ENCODE measurements at places on chromosomes 7 and 10.

GRCh38 chr7:17600340-17600752 lies 301.9 kb downstream of the AHR start:
- DNase-seq, result no peak

DNA sequence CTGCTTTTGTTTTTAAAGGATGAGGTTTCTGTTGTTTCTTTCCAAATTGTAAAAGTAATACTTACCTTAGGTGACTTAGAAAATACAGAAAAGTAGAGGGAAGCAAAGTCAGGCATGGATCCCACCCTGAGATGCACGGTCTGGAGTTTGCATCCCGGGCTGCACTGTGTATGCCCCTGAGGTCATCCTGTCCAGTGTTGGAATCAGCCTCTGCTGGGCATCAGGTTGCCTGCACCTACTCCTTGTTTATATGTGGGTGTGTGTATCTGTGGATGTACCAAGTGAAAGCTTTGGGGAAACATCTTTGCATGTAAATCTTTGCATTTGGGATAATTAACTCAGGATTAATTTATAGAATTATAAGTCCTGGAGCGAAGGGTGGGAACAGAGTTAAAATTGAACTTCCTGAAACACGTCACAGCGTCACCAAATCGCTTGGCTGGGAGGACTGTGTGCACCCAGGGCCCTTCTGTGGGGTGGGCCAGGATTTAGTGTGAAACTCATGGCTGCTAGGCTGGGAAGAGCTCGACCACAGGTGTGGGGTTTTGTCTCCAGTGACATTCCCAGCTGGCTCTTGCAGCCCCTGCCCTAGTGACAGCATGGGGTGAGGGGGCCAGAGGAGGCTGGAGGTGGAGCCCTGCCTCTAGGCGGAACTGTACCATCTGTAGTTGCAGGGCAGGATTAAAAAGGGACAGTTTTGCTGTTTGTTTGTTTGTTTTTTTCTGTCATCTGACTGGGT lies 27.9 kb downstream of the GTF2IRD1 start:
- DNase-seq, result no peak

- DNase-seq, result no peak
Observed at GRCh38 chr7:13107291-13107690, 419.9 kb downstream of the ARL4A start.

GRCh38 chr10:132835848-132836233 lies 49.9 kb upstream of the NKX6-2 start:
- DNase-seq, result no peak

DNA sequence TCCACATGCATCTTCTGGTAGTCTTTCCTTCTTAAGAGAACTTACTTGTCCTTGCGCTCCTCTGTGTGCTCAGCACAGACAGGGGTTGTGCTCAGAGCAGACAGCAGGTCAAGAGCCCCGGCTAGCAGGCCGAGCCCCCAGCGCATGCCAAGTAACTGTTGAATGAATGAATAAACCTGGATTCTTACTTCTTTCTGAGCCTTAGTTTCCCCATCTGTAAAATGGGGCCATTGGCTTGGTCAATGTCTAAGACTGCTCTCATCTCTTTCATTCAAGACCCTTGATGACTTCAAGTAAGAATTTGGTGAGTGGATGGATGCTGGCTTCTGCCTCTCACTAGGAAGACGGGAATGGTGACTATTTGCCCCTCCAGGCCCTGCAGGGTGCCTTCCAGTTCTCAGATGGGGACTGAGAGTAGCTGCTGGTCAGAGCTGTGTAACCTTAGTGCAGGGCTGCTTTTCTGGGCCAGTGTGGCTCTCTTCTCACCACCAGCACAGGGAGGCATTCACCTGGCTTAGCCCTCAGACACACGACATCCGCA lies 78.1 kb downstream of the CDH23 start:
- DNase-seq, result no peak

GRCh38 chr7:43260980-43261878 lies 148.8 kb downstream of the HECW1 start:
- DNase-seq, result no peak

- no peak for DNase-seq
Observed at GRCh38 chr7:29005406-29005805, 47.3 kb upstream of the TRIL start.

DNA sequence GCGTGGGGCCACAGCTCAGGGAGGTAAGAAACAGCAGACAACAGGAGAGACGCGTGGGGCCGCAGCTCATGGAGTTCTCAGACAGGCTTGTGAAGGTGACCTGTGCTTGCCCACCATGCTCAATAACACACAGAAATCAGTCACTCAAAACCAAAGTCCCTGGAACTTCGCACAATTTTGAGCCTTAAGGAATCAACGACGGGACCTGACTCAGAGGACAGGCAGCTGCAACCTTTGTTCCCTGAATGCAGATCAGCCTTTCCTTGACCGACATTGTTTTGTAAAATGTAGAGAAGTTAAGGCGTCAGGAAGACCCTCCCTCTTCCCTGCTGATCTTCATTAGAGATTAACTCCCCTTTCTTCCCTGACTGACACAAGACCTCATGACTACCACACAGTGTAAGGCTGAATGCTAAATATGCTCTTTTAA lies 8.5 kb upstream of the KNDC1 start:
- DNase-seq, result no peak

DNA sequence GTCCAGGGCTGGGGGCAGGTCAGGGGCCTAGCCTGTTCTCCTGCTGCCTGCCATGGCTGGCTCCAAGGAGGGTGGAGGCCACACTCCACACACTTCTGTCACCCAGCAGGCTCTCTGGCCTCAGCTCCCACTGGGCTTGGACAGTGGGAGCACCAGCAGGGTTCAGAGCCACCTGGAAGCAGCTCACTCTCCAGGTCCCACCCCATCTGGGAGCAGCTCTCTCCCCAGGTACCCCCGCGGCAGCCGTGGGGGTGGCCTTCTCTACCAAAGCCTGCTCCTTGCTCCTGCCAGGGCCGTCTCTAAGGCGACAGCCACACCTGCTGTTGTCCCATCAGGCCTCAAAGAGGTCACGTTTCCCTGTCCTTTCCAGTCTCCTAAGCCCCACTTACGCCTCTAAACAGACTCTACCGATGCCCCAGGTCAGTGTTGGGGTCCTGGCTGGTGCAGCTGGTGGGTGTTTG lies 142.5 kb upstream of the RET start:
- DNase-seq, result no peak

- DNase-seq, result no peak
Observed at GRCh38 chr7:66522518-66522917, 106.2 kb upstream of the KCTD7 start.

GRCh38 chr10:60560451-60560850 lies 170.8 kb upstream of the ANK3 start:
- no peak for DNase-seq
